ENCODE measurements at places on chromosomes 2 and 18.

DNA sequence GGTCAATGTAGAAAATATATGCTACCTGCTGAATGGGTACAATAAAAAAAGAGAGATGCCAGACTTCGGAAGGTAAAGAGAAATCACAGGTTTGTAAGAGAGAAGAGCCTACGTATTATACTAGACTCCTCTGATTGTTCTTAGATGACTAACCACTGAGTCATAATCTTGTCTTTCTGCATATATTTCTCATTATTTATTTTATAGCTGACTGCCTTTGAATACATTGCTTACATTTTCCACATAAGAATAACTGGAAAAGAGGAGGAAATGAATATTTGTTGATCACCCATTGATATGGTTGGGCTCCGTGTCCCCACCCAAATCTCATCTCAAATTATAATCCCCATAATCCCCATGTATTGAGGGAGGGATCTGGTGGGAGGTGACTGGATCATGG lies 90.3 kb upstream of the RAB27B start:
- peak; percentile 53 for DNase-seq

DNA sequence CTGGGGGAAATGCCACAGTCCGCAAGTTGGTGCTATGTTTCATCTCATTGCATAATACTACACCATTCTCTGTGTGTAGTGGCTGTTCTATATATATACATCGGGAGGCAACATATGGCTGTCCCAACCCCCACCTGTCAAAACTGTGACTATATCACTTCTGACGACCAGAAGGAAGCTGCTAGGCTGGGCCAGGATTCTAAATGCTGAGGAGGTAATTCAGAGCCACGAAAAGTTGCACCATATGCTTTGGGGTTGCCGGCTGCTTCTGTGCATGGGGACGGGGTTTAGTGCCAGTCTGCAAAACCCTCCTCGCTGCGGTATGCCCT lies 117.3 kb downstream of the MSH2 start:
- DNase-seq: no peak

GRCh38 chr2:197628043-197628500 lies 47.3 kb downstream of the RFTN2 start:
- DNase-seq: no peak

DNA sequence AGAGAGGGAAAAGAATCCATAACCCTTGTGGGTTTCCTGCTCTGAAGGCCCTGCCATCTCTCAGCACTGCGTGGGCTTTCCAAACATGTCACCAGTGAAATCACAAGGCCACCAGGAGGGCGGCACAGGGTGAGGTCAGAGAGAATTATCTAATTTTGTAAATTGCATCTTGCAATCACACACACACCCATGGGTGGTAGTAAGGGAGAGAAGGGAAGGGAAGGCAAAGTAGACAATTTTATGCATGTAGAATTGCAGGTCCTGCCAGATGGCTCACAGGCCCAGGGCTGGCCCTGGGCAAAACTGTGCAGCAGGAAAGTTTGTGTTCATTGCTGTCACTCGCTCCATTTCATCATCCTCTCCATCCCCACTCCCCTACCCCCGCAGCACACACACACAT lies 21.0 kb upstream of the ZBTB7C start:
- no peak for DNase-seq

DNA sequence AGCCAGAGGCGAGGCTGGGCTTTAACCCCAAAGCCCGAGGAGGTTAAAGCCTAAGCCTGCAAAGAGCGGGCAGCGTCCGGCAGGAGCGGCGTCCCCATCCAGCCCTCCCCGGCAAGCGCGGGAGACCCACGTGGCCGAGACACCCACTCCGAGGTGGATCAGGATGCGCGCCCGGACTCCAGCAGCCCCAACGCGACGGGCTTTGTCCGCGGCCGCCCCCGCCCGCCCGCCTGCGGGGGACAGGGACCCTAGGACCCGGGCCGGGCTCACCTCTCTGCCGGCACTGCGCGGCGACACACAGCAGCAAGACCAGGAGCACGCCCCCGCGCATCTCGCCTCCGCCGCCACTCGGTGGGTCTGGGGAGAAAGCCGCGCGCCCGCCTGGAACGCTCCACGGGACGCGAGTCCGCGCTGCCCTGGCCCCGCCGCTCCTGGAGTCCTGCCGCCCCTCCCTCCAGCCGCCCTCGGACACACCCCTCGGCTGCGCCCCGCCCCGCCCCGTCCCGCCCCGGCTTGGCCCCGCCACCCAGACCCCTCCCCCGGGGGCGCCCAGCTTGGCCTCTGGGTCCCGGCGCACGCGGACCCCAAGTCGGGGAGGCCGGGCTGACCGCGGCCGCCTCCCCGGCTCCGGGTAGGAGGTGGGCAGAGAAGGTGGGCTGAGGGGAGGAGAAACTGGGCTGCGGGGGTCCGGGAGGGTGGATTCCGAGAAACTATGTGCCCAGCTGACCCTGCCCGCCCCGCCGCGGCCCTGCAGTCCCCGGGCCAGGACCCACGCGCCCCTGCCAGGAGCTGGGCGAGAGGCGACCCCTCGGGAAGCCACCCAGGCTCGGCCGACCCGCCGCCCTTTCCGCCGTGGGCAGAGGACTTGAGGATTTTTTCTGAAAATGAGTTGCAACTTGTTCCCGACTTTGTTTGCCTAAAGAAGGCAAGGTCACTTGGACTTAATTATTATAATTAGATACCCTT lies at the start of gene LAMA1:
Gene LAMA1 (minus strand): TSS at position 408 of the 966 bp plus-strand sequence. CDS start 77 bp downstream, at position 331.
- no peak for DNase-seq

GRCh38 chr2:12921321-12921720 lies 204.6 kb downstream of the TRIB2 start:
- DNase-seq: no peak

DNA sequence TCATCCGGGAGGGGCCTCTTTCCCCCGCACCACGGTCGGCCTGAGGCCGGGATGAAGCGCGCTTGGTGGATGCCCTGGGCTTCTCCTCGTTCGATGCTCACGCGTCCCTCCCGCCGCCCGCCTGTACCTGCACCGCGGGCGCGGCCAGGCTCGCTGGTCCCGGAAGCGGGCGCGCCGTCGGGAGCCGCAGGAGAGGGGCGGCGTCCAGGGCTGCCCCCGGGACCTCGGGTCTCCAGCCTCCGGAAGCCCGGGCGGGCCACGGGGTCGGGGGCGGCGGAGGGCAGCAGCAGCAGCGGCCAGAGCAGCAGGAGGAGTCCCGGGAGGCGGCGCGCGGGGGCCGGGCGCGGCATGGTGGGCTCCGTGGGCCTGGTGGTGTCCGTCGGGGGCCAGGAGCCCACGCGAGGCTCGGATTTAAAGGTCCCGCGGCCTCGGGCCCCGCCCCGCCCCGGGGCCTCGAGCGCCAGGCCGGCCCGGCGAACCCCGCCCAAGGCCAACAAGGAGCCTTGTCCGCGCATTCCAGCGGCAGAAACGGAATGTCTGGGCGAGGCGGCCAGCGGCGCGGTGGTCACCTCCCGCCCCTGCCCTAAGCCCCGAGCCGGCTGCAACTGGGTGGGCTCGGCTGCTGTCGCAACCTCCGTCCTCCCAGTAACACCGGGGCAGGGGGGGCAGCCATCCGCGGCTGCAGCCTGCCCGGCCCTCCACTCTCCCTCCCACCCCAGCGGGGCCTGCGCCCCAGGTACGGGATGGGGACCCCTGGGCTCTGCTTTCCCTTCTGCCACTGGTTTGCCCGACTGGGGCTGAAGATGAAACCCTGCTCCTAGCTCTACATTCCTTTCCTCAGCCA lies at the start of gene MATN3:
Gene MATN3 (minus strand): TSS at position 387 of the 844 bp plus-strand sequence. CDS start 37 bp downstream, at position 350.
- DNase-seq: no peak

DNA sequence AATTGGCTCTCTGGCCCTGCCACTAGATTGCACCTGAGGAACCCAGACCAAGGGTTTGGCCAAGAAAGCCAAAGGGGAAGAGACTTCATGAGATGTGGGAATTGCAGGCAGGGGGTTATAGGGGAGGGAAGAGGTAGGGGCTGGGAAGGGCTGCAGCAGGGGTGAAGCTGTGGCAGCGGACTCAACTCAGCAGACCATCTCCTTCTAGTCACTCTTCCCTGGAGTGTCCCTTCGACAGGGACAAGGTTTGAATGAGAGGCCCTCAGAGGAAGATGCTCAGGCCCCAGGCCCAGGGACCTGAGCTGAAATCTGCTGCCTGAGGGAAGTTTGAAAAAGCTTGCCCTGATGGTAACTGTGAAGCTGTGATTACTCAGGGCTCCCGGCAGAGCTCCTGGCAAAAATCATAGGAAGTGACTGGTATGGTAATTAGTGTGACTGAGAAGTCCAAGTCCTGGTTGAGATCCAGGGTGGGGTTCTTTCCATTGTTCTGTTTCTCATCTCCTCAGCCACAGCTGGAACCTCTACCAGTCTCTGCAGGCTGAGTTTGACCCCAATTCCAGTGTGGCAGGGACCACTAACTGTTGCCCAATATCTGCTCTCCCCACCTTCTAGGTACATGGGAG lies 300.9 kb downstream of the CYP26B1 start:
- DNase-seq: no peak

- DNase-seq: no peak
These were observed 11.5 kb upstream of the CELF4 start for GRCh38 chr18:37577051-37577611.

DNA sequence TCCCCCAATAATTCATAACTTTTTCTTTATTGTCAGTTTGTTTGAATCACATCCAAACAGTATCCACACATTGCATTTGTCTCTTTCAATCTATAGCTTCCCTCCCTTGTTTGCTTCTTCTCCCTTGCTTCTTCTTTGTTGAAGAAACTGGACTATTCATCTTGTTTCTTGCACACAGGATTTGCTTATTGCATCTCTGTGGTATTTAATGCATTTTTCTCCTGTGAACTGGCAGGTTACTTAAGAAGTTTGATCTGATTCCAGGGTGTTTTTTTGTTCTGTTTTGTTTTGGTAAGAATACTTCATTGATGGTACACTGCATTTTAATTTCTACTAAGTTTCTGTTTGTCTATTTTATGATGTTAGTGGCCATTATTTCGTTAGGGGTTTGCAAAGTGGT lies 166.8 kb downstream of the CAMKMT start:
- peak; percentile 28 for DNase-seq

DNA sequence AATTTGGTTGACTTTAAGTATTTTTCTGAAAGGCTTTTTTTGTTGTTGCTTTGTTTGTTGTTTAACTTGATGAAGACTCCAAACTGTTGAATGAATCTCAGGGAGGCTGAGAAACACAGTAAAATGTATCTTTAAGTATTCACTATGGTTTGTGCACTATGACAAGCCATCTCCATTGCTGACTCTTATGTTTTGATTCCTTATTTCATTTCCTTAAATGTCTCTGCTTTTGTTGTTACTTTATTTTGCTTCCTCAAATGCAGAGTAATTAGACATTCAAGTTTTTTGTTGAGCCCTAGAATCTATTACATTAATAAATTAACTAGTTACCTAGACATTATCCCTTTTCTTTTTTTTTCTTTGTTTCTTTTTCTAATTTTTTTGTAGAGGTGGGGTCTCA lies 46.3 kb upstream of the SLC39A10 start:
- no peak for DNase-seq

DNA sequence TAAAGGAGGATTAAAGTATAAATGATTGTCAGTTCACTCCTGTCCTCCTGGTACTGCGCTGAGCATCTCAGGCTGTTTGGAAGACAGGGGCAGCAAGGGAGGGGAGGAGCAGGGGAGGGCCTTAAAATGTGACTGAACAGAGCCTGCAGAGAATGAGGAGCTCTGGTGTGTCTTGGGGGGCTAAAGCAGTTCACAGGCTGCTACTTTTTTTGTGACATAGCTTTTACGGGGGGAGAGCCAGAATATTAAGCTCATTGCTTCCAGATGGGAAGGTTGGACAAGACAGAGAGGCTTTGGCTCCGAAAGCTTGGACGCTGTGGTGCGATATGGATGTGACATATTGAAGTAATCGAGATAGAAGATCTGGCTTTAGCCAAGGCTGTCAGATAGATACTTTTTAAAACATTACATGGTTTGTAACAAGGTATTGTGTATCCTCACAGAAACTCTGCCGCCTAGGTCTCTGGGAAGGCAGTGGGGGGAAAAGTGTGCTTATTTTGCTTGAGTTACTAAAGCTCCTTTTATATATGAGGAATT lies 40.5 kb downstream of the RDH14 start:
- DNase-seq: no peak

GRCh38 chr2:18299423-18300212 lies 260.8 kb downstream of the RDH14 start:
- DNase-seq: peak; percentile 84

DNA sequence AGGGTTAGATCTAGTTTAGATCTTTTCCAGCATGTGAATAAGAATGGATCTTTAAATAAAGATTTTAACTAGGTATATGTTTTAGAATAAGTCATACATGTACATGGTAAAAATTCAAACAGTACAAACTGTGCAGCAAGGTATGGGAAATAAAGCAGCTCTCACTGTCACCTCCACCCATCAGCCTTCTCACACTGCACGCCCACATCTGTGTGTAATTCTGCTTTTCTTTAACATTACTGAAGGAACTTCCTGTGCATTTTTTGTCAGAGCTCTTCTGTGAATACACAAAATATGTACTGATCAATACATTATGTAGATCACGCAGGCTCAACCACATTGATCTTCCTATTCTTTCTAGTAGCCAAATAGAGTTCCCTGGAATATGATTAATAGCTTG lies 3.4 kb downstream of the CASP8 start:
- no peak for DNase-seq

- no peak for DNase-seq
These were observed 31.1 kb downstream of the SPAG16 start for GRCh38 chr2:213315168-213315876.

DNA sequence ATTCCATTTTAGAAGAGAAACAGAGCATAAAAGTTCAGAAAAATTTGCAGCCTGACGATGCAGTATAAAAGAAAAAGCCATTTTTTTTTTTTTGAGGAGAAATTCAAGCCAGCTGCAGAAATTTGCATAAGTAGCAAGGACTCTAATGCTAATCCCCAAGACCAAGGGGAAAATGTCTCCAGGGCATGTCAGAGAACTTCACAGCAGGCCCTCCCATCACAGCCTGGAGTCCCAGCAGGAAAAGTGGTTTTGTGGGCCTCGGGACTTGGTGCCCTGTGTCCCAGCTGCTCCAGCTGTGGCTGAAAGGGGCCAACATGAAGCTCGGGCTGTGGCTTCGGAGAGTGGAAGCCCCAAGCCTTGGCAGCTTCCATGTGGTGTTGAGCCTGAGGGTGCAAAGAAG lies 325.3 kb upstream of the HNMT start:
- DNase-seq: no peak

- DNase-seq: no peak
These were observed 149.2 kb downstream of the ARHGAP28 start for GRCh38 chr18:6878556-6879297.

GRCh38 chr2:24448797-24449196 lies 42.3 kb upstream of the NCOA1 start:
- DNase-seq: no peak

- peak; percentile 22 for DNase-seq
These were observed 5.7 kb downstream of the RAMP1 start for GRCh38 chr2:237864940-237865622.

DNA sequence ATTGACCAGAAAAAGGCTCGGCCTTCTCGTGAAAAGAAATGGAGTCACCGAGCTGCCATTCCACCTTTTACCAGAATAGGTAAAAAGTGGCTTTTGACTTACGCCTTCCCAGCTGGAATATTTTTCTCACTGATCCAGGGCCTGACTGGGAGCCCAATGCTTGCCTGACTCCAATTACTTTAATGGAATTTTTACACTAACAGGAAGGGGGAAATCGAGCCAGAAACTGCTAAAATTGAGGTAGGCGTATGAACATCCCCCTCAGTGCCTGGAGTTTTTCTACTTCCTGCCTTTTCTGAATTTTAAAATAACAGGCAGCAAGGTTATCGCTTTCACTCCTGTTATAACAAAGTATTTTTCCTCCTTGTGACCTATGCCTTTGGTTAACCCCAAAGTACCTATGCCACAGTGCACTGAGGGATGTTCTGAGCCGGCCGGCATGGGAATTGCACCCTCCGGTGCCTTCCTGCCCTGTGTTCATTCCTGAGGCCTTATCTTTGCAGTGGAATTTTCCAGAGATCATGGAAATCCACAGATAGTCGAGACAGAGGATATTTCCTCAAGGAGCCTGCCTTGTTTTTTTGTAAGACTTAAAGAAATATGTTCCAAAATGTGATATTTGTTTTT lies 18.3 kb upstream of the RPL31 start:
- no peak for DNase-seq

Measured in kidney glomerular epithelial cell (primary cell).